ENCODE measurements at places on chromosomes 1 and 21. TPM values are rescaled to one million over a fixed set of nuclear protein-coding genes. Genes with fewer than 3 reads are reported as not detected.

GRCh38 chr1:35278886-35279554 is 10.5 kb downstream of the ZMYM4 start:
- DNase-seq, result no peak

GRCh38 chr1:206738370-206739366 is 31.9 kb upstream of the IL19 start:
- no peak for DNase-seq

DNA sequence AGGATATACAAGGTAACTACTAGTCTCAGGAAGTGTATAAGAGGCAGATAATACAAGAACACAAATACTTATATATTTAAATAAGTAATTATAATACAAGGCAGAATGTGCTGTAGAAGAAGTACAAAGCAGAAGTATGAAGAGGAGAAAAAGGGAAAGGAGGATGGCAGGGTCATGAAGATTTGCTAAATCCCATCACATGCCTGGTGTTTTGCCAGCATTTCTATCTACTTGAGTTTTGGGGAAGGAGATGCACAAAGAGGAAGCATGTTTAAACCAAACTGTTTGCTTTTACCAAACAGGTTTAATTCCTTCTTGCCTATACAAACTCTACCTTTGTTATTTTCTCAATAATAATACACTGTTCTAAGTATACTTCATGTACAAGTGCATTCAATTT is 60.9 kb upstream of the PODN start:
- DNase-seq, result no peak

- DNase-seq, result no peak
Measured at GRCh38 chr21:27817074-27817473, 850.2 kb upstream of the ADAMTS5 start.

GRCh38 chr1:174480324-174480723 is 32.6 kb downstream of the GPR52 start:
- DNase-seq, result no peak

DNA sequence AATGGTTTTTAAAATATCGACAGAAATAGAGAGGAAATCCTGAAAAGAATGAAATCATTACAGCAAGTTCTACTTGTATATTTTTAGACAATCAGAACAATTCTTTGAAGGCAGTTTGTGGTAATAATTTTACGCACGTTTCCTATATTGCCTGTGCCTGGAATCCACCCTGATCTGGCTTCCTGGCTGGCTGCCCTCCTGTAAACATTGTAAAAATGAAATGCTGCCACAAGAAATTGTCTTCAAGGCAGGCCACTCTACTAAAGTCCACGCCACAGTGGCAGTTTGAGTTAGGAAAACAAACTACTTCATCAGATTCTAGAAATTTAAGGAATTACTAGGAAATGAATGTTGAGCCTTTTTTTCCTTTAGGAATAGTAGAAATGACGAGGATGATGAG is 454.5 kb upstream of the NR5A2 start:
- DNase-seq, result no peak

- DNase-seq, result no peak
Measured at GRCh38 chr1:115717541-115717940, 51.0 kb downstream of the CASQ2 start.

DNA sequence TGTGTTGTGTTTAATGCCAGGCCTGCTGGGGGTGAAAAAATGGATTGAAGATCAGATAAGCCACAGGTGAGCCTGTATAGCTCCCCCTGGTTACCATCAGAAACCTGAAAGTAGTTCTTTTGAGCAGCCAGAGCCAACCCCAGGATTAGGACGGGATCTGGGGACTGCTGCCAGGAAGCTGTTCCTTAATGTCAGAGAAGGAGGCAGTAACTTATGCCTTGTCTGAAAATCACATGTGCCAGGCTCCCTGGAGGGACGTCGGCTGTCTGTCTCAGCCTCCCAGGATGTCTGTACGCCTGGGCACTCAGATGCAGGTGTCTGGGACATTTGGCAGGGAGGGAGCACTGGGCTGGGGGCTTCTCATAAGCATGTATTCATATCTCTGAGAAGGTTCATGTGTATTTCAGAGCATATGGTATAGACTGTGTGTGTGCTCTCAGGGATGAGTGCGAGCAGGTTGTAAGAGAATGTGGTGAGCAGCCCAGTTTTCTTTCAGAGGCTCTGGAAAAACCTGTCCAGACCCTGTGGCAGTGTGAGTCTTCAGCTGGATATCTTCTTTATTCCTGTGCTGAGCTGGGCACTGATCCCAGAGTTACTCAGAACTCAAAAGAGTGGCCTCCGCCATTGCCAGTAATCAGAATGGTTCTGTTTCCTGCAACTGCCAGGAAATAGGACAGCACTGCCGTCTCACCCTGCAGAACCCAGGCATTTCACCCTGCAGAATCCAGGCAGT is 2.8 kb downstream of the FAM43B start:
- no peak for DNase-seq

Gene TIE1
- 59.4 TPM for total RNA-seq

DNA sequence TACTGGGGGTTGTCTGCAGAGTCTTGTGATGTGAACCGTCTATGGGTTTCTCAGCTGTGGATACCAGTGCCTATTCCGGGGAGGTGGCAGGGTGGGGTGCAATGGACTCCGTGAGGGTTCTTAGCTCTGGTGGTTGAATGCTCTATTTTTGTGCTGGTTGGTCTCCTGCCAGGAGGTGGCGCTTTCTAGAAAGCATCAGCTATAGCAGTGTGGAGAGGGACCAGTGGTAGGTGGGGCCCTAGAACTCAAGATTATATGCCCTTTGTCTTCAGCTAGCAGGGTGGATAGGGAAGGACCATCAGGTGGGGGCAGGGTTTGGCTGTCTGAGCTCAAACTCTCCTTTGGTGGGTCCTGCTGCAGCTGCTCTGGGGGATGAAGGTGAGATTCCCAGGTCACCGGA is 127.3 kb upstream of the PLD5 start:
- no peak for DNase-seq

Gene LDLRAD2
- total RNA-seq, result 0.38 TPM

- peak; percentile 81 for DNase-seq
Measured at GRCh38 chr1:204074274-204075138, 1.6 kb downstream of the SOX13 start.

Gene S100A12
- 22.8 TPM for total RNA-seq

DNA sequence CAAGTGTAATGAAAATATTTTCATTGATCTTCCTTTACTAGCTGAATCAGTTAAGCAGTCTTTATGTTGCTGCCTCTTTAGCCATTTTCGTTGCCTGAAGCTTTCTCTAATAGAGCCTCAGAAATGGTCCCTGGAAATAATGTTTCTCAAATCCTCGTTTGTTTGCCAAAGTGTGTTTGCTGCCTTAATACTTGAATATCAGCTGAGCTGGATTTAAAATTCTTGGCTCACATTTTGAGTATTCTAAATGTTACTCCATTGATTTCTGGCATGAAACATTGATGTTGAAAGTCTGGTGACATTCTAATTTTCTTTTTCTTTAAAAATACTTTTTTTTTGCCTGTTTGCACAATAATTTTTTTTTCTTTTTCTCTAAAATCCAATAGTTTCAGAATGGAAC is 84.6 kb upstream of the SERBP1 start:
- DNase-seq, result no peak

DNA sequence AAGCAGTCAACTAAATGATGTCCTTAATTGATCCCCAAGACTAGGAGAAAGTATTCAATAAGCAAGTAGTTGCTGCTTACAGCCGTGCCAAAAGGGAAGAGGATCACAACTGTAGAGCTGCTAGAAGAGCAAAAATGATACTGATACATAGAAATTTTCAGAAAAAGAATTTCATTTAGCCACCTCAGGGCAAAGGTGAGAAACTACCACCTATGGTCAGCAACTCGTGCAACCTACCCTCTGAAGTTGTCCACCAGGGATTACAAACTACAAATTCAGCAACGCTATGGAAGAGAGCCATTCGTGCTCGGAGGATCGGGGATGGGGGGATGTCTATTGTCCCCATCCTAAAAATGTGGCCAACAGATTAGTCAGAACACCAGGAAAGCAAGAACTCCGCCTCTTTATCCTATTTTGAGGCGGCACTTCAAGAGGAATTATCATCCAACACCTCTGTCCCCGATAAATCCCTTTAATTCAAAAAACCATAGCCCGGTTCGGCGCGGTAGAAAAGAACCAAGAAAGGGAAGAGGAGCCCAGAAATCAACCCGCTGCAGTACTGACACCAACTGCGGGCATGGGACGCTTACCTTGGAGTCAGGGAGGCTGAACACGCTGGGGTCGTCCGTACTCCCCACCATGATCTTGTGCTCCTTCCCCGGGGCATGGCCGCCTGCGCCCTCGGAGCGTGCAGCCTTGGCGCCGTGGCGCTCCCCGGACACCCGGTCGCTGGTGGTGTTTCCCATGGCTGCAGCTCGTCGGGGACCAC is 687 bp downstream of the PRKAB2 start:
- no peak for DNase-seq

DNA sequence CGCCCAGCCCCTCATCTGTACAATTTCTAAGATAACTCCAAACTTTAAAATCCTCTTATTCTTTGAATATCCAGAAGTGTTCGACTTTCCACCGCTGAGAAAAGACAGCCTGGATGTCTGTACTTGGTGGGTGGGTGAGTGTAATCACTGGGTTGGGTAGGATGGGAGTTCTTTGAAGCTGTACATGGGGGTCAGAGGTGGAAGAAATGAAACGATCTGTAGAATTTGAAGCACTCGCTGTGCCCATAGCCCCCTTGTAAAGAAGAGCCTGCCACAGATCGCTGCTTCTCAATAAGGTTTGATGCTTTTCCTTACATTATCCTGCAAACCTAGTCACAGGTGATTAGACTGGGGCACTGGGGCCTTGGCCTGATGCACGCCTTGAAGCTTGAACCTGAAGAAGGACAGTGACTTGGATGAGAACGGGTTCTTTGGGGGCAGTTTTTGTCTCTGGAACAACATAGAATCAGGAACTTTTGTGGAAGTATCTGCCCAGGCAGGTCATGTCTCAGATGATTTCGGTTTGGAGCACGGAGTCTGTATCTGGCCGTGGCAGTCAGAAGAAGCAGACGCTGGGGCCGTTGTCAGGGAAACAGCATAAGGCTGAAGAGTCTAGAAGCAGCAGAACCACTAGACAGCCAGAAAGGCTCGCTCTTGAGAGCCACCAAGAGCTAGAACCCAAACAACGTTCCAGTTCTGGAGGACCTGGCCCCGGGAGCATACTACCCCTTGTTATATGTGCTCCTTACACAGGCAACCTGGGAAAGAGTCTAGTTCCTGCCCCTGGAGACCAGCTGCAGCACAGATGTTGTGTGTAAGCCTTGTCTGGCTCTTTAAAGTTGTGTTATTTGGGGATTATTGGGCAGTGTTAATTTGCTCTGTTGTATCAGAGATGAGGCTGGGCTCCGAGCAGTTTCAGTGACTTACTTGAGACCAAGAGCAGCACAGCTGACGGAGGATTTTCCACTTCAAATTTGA is 45.1 kb upstream of the SCCPDH start:
- DNase-seq, result no peak
